Esophagus squamous epithelium (tissue), 5 donors: ENCODE measurements at places on chromosomes 2 and 18. TPM values are rescaled to one million over a fixed set of nuclear protein-coding genes. Genes with fewer than 3 reads are reported as not detected.

DNA sequence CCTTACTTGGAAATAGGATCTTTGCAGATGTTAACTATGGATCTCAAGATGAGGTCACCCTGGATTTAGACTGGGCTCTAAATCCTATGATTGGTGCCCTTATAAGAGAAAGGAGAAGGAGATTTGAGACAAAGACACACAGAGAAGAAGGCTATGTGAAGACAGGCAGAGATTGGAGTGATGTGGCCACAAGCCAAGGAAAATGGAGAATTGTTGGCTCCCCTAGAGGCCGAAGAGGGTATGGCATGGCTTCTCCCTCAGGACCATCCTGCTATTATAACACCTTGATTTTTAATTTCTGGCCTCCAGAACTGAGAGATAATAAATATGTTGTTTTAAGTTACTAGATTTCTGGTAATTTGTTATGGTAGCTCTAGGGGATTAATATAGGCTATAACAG, 7.6 kb downstream of the CYBRD1 start:
- no peaks in the 10 kb centered on the region for H3K4me1 ChIP-seq
- no peaks in the 10 kb centered on the region for H3K27me3 ChIP-seq
- H3K36me3 ChIP-seq = no peaks in the 10 kb centered on the region
- no peak overlapping the region for H3K4me3 ChIP-seq

GRCh38 chr18:30712383-30712782, 330.2 kb downstream of the DSC3 start:
- no peak overlapping the region for H3K4me3 ChIP-seq
- DNase-seq = no peak
- H3K4me1 ChIP-seq = no peaks in the 10 kb centered on the region
- no peaks in the 10 kb centered on the region for H3K27me3 ChIP-seq
- H3K36me3 ChIP-seq = no peaks in the 10 kb centered on the region
- H3K27ac ChIP-seq = no peak overlapping the region

- no peak overlapping the region for H3K27ac ChIP-seq
- H3K27me3 ChIP-seq = no peaks in the 10 kb centered on the region
- H3K36me3 ChIP-seq = no peaks in the 10 kb centered on the region
- H3K4me3 ChIP-seq = no peak overlapping the region
- no peaks in the 10 kb centered on the region for H3K4me1 ChIP-seq
These were observed 67.7 kb upstream of the ITGA4 start for GRCh38 chr2:181389524-181389923.

GRCh38 chr18:3081584-3081991, 68.6 kb upstream of the LPIN2 start:
- H3K27me3 ChIP-seq = no peaks in the 10 kb centered on the region
- no peaks in the 10 kb centered on the region for H3K36me3 ChIP-seq
- H3K27ac ChIP-seq = no peak overlapping the region
- H3K4me3 ChIP-seq = no peak overlapping the region
- no peak for DNase-seq
- H3K4me1 ChIP-seq = no peaks in the 10 kb centered on the region

GRCh38 chr2:102106133-102106556, 36.4 kb upstream of the IL1R1 start:
- H3K27me3 ChIP-seq = no peaks in the 10 kb centered on the region
- H3K4me3 ChIP-seq = peak overlapping the region; percentile 62
- DNase-seq = no peak
- peak overlapping the region; percentile 77 for H3K27ac ChIP-seq
- no peaks in the 10 kb centered on the region for H3K36me3 ChIP-seq

DNA sequence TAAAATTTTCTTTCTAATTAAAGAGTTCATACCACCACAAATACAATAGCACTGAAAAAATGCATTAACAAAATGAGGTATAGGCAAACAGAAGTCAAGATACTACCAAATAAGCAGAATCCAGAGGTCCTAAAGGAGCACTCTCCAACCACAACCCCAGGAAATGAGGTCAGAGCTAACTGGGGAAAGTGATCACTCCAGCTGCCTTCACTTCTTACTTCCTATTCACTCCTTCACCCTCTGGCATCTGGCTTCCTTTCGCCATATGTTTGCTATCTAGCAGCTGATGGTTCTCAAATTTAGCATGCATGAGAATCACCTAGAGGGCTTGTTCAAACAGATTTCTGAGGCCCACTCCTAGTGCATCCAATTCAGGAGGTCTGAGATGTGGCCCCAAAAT, 212.6 kb upstream of the ACVR2A start:
- no peak overlapping the region for H3K4me3 ChIP-seq
- no peak for DNase-seq
- no peak overlapping the region for H3K27ac ChIP-seq
- peaks cover 17% of the 10 kb centered on the region for H3K4me1 ChIP-seq
- H3K36me3 ChIP-seq = no peaks in the 10 kb centered on the region
- no peaks in the 10 kb centered on the region for H3K27me3 ChIP-seq

- H3K27me3 ChIP-seq = no peaks in the 10 kb centered on the region
- H3K36me3 ChIP-seq = no peaks in the 10 kb centered on the region
- H3K27ac ChIP-seq = no peak overlapping the region
- no peak overlapping the region for H3K4me3 ChIP-seq
- H3K4me1 ChIP-seq = no peaks in the 10 kb centered on the region
These were observed 45.5 kb upstream of the LRRTM4 start for GRCh38 chr2:77567723-77568122.

- no peaks in the 10 kb centered on the region for H3K36me3 ChIP-seq
- H3K4me1 ChIP-seq = no peaks in the 10 kb centered on the region
- no peak overlapping the region for H3K4me3 ChIP-seq
- H3K27me3 ChIP-seq = no peaks in the 10 kb centered on the region
These were observed 255.9 kb upstream of the SPRED2 start for GRCh38 chr2:65688141-65688886.

DNA sequence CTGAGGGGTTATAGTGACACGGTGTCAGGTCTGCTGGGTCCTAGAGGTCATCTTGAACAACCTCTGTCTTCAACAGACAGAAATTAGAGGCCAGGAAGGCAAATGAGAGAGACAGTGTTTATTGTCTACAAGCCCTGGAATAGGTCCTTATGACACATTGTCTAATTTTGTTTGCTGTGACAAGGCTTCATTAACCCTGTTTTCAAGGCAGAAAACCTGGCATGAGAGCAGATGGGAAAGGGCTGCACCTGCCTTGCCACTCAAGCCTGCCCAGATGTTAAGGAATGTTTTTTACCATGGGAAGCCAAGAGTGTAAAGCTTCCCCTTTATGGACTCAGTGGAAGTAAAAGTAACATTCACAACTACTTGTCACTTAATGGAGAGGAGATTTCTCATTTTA, 275.3 kb downstream of the KCNS3 start:
- H3K36me3 ChIP-seq = no peaks in the 10 kb centered on the region
- DNase-seq = no peak
- H3K4me3 ChIP-seq = no peak overlapping the region
- no peaks in the 10 kb centered on the region for H3K4me1 ChIP-seq

- H3K4me1 ChIP-seq = no peaks in the 10 kb centered on the region
- H3K27ac ChIP-seq = no peak overlapping the region
- H3K27me3 ChIP-seq = no peaks in the 10 kb centered on the region
- H3K36me3 ChIP-seq = no peaks in the 10 kb centered on the region
- H3K4me3 ChIP-seq = no peak overlapping the region
These were observed 67.8 kb downstream of the PSMG2 start for GRCh38 chr18:12770469-12771219.

DNA sequence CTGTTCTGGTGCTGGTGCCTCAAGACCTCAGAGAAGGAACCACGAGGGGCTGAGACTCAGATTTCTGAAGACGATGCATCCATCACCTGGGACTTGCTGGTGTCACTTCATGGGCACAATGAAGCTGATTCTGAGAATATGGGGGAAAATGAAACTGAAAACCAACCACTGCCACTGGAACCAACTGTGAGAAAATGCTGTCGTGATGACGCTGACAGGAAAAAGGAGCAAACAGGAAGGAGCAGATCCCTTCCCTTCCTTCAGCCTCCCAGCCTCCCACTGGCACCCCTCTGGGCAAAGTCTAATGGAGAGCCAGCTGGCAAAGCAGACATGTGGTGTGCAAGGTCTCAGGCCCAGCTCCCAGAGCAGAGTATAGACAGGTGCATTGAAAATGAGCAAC, 109.7 kb downstream of the FOXI3 start:
- no peak overlapping the region for H3K4me3 ChIP-seq
- H3K36me3 ChIP-seq = no peaks in the 10 kb centered on the region
- no peak for DNase-seq
- peaks cover 88% of the 10 kb centered on the region for H3K27me3 ChIP-seq
- no peaks in the 10 kb centered on the region for H3K4me1 ChIP-seq
- H3K27ac ChIP-seq = no peak overlapping the region

GRCh38 chr2:62221141-62221540, 25.2 kb downstream of the B3GNT2 start:
- H3K27ac ChIP-seq = no peak overlapping the region
- no peak for DNase-seq
- peaks cover 23% of the 10 kb centered on the region for H3K4me1 ChIP-seq
- no peak overlapping the region for H3K4me3 ChIP-seq

GRCh38 chr2:150681120-150681804, 193.8 kb upstream of the RND3 start:
- H3K4me3 ChIP-seq = no peak overlapping the region
- peaks cover 9% of the 10 kb centered on the region for H3K4me1 ChIP-seq
- no peak overlapping the region for H3K27ac ChIP-seq
- no peaks in the 10 kb centered on the region for H3K36me3 ChIP-seq

DNA sequence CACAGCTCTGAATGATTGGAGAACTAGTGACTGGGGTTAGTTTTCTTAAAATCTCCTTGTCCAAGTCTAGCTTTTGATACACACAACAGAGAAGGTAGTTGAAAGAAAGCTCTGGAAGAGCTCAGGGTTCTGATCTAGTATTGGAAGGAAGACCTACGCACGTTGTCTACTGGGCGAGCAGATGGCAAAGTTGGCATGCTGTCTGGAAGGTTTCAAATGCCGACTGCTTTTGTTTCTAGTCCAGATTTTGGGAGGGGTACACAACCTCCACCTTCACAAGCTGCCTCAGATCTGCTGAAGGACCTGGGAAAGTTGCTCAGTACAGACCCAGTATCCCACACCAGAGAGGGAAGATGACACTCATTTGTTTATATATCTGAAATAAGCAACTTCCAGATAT, 507.3 kb downstream of the RNF144A start:
- no peaks in the 10 kb centered on the region for H3K4me1 ChIP-seq
- H3K36me3 ChIP-seq = no peaks in the 10 kb centered on the region
- no peak overlapping the region for H3K27ac ChIP-seq

- no peaks in the 10 kb centered on the region for H3K27me3 ChIP-seq
- no peak overlapping the region for H3K4me3 ChIP-seq
- DNase-seq = no peak
- H3K4me1 ChIP-seq = no peaks in the 10 kb centered on the region
- no peaks in the 10 kb centered on the region for H3K36me3 ChIP-seq
These were observed 299.9 kb upstream of the SALL3 start for GRCh38 chr18:78679613-78680260.

- peak overlapping the region; percentile 93 for H3K27ac ChIP-seq
- no peak overlapping the region for H3K4me3 ChIP-seq
- H3K27me3 ChIP-seq = no peaks in the 10 kb centered on the region
- H3K36me3 ChIP-seq = no peaks in the 10 kb centered on the region
- no peak for DNase-seq
These were observed 168.0 kb upstream of the KLF7 start for GRCh38 chr2:207333599-207334300.

DNA sequence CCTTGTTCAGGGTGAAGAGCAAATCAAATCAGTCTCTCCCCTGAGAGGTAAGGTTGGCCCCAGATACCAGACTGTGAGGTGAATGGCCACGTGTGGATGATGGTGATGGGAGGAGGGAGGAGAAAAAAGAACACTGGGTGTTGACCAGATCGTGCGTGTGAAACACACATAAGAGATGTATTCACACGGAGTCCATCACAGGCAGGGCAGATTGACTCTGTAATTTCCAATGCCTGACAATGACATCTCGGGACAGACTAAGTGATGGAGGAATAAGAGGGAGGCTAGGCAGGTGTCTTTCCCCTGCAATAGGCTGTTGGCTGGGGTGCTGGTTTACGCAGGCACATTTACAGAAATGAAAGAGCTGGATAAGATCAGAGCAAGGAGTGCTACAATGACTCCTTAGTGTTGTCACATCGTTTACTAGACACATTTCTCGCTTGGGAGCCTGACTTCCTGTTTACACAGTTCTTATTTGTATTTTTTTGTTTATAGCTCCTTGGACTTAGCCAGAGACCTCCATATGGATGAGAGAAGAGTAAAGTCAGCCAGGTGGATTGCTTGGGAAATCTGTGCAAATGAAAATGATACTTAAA, 43.1 kb downstream of the CPO start:
- no peaks in the 10 kb centered on the region for H3K36me3 ChIP-seq
- H3K27ac ChIP-seq = no peak overlapping the region
- no peak overlapping the region for H3K4me3 ChIP-seq
- DNase-seq = no peak

DNA sequence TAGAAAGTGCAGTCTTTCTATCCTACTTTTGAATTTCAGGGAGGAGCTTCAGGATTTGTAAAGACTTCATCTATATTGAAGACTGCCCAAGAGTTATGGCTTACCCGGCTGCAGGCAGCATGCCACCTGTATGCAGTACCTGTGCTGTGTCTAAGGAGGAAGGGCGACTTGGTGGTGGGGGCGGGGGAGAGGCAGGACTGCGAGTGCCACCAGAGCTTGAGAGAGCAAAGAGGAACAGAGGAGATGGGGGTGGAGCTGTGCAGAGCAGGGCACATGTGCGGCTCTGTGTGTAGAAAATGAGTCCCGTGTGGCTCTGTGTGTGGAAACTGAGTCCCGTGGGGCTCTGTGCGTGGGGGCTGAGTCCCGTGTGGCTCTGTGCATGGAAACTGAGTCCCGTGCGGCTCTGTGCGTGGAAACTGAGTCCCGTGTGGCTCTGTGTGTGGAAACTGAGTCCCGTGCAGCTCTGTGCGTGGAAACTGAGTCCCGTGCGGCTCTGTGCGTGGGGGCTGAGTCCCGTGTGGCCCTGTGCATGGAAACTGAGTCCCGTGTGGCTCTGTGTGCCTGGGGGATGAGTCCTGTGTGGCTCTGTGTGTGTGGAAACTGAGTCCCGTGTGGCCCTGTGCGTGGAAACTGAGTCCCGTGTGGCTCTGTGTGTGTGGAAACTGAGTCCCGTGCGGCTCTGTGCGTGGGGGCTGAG, 43.2 kb downstream of the LDLRAD4 start:
- H3K27me3 ChIP-seq = no peaks in the 10 kb centered on the region
- H3K4me3 ChIP-seq = no peak overlapping the region
- no peak overlapping the region for H3K27ac ChIP-seq
- no peak for DNase-seq
- peaks cover 47% of the 10 kb centered on the region for H3K4me1 ChIP-seq

DNA sequence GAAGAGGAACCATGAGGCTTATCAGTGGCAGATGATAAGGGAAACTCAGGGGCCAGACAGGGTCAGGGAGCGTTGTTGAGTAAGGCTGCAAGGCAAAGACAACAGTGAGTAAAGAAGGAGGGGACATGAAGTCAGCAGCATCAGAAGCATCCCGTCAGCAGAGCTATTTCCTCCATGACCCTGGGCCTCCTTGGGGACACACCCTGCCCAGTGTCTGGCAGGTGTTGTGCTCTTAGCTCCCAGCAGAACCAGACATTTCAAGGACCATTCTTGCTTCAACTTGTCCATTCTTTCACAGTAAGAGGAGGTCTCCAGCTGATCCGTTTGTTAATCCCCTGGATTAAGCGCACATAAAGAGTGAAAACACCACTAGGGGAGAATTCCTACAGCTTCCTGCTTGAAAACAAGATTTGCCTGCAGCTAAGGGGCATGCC, 88.7 kb upstream of the MEIS1 start:
- no peaks in the 10 kb centered on the region for H3K4me1 ChIP-seq
- H3K27ac ChIP-seq = peak overlapping the region; percentile 62
- no peaks in the 10 kb centered on the region for H3K27me3 ChIP-seq
- no peak for DNase-seq
- no peak overlapping the region for H3K4me3 ChIP-seq
- no peaks in the 10 kb centered on the region for H3K36me3 ChIP-seq

The ABCB11 gene
- not detected for total RNA-seq

The ALPP gene
- total RNA-seq = not detected

The FBXO48 gene
- 0.61 TPM for total RNA-seq

The CYP27A1 gene
- 1.7 TPM for total RNA-seq

The DQX1 gene
- total RNA-seq = 5.6 TPM

The SNX17 gene
- 65.4 TPM for total RNA-seq

The SCYGR4 gene
- not detected for total RNA-seq

The CYRIA gene
- 0.42 TPM for total RNA-seq
